ENCODE measurements at places on chromosomes 13 and 19.

DNA sequence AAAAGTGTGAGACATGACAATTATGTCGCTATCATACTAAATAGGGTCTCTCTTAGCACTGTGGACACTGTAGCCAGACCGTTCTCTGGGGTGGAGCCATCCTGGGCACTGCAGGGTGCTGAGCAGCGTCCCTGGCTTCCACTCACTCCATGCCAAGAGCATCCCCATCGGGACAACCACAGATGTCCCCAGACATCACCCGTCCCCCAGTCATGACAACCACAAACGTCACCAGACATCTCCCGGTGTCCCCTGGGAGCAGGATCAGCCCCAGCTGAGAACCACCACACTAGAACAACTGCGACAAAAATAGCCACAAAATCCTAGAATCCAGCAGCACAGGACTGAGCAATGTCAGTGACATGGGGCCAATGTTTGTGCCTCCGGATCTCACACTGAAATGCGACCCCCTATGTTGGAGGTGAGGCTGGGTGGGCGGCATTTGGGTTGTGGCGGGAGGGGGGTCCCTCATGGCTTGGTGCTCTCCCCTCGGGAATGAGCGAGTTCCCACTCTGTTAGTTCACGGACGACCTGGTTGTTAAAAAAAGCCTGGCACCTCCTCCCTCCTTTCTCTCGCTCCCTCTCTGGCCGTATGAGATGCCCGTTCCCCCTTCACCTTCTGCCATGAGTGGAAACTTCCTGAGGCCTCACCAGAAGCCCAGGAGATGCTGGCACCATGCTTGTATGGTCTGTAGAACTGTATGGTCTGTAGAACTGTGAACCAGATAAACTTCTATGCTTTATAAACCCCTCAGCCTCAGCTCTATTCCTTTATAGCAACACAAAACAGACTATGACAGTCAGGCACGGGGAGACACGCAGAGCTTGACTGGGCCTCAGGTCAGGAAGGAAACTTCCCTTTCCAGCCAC, 93.9 kb downstream of the GADD45B start:
- no peak for DNase-seq

- DNase-seq = no peak
Measured at GRCh38 chr13:110746438-110746837, 32.9 kb downstream of the ING1 start.

DNA sequence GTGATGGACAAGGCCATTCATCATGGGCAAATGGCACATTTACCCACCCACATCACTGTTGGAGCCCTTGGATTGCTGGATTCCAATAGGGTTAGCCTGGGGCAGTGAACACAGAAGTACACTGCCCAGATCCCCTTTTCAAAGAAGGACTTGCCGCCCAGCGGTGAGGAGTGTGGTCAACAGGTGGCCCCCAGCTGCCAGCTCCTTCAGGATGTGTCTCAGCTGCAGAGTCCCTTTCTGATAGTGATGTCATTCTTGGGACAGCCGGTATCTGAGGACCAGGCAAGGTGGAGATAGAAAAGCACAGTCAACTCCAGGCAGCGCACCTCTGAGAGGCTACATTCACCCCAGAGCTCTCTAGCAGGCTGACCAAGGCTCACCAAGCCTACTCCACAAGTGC, 16.9 kb downstream of the ERICH6B start:
- no peak for DNase-seq

GRCh38 chr19:7292950-7293761, 1.1 kb downstream of the INSR start:
- peak; percentile 45 for DNase-seq

GRCh38 chr13:45511310-45512097, 46.8 kb downstream of the COG3 start:
- peak; percentile 56 for DNase-seq

- DNase-seq = no peak
Measured at GRCh38 chr13:113157929-113158747, at the start of gene PROZ. Gene PROZ, plus strand, starts transcription at chr13:113158648. Its CDS starts 13 bp downstream, at chr13:113158661.

- DNase-seq = no peak
Measured at GRCh38 chr13:50867637-50867945, 24.1 kb upstream of the DLEU7 start.

DNA sequence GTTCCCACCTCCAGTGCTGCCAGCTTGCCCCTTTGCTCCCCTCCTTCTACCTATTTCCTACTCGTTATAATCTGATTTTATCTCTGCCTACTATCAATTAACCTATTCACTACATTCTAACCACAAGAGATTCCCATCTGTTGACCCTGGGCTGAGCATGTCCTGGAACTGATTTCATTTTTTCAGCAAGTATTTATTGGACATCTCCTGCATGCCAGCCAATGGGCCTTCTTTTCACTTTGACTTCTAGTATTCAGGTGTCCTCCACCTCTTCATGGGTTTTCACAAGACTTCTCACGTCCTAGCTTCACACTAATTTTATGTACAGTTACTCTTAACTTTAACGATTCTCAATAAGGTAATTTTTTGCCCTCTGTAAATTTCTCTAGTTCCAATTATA, 282.7 kb upstream of the KLHL1 start:
- DNase-seq = no peak

DNA sequence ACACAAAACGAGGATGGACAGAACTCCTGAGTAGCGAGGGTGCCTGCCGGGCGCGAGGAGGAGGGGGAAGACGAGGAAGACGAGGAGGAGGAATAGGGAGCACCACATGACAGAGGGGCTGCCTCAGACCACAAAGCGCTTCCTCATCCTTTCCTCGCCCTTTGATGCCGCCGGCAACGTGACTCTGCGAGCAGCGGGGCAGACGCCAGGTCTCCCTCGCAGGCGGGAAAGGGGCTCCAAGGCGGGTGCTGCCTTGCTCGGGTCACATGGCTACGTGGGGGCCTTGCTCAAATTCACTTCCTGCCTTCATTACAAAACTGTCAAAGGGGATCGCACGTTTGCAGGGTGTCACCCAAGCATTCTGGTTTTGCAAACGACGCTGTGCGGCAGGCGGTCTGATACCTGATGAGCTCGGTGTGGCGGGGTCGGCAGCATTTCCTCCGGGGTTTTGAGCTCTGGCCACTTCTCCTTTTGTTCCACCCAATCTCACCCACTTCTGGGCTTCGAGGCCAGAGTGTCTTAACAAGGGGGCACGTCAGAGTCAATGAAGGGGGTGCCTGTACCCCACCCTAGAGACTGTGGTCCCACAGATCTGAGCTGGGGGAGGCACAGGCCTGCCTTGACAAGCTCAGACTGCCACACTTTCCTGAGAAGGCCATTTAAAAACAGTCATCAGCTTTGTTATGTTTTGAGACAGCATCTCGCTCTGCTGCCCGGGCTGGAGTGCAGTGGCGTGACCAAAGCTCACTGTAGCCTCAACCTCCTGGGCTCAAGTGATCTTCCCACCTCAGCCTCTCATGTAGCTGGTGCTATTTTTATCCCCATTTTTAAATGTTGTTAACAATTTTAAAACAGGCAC, 14.9 kb downstream of the MAP2K2 start:
- peak; percentile 87 for DNase-seq

DNA sequence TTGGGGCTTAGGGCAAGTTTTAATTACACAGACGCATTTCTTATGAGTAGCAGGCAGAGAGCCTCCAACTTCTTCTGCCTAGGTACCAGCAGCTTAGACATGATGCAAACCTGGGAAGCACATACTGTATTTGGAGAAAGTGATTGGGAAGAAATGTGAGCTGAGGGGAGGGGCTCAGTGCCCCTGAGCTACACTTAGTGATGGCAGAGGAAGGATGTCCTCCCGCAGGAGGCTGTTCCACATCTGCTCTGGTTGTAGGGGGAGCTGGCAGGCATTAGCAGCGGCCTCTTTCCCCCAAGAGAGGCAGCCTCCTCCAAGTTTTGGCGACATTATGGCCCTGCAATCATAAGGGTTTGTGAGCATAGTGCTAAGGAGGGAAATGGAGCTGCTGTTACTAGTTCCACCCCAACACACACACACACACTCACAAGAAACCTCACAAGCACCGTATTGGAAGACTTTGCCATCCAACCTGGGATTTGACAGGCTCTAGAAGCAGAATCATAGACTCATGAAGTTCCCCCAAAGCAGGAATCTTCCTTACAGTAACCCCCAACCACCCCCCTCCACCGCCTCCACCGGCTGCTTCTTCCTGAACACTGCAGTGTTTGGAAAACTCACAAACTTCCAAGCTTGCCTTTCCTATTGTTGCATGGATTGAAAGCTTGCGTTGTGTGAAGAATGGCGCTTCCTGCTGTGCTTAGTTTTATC, 3.3 kb downstream of the ALOX5AP start:
- DNase-seq = no peak

DNA sequence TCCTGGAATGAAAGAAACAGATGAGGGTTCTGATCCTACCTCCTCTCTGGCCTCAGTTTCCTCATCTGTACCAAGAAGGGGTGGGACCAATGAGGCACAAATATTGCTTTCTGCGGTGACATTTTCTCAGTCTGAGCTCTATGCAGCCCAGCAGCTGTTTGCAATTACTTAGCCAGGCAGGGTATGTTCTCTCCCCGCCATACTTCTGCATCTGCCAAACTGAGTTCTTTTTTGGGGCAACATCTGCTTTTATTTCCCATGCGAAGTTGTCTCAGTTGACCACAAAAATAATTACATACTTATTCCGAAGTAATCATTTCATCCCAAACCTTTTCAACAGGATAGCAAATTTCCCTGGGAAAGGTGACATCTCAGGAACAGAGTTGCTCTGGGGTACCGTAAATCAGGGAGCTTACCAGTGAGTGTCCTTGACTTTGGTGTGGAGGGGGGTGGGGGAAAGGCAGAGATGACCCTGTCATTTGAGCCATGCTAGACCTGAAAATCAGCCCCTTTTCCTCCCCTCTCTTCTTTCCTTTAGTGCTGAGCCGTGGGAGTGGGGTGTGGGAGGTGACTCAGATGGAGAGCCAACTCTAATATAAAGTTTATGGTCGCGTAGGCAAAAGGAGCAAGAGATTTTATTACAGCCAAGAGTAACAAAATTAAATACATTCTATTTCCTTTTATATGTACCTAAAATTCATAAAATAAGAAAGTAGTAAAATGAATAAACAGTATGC, 165.7 kb upstream of the KL start:
- no peak for DNase-seq

- DNase-seq = no peak
Measured at GRCh38 chr13:79060216-79060615, 345.8 kb downstream of the RBM26 start.

GRCh38 chr13:98927951-98928927, 49.6 kb downstream of the DOCK9 start:
- DNase-seq = no peak

DNA sequence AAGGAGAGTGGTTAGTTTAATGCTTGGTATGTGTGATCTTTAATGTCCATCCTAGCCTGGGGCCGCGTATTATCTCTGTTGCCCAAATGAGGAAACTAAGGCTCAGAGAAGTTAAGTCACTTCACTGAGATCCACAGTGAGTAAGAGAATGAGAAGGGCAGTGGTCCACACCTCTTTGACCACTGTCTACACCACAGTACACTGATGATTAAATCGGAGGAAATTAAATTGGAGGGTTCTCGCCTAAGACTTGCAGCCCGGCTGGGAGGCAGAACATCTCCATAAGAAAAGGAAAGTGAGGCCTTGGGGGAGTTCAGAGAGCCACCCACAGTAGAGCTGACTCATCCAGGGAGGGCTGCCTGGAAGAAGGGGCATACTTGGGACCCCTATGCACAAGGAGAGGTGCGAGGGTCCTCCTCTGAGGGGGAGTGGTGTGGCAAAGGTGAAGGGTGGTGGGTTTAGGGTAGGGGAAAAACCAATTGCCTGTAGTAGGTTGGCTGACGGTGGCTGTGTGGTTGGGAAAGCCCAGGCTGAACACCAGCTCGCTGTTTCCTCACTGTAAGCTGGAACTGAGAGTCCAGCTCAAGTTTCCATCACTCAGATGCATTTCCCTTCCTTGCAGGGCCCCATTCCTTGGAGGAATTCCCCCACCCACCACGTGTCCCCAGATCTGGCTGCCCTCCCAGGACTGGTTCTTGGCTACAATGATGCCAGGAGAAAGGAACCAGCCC, 15.0 kb upstream of the DHRS12 start:
- no peak for DNase-seq

GRCh38 chr13:53126841-53127245, 98.2 kb downstream of the OLFM4 start:
- DNase-seq = no peak

DNA sequence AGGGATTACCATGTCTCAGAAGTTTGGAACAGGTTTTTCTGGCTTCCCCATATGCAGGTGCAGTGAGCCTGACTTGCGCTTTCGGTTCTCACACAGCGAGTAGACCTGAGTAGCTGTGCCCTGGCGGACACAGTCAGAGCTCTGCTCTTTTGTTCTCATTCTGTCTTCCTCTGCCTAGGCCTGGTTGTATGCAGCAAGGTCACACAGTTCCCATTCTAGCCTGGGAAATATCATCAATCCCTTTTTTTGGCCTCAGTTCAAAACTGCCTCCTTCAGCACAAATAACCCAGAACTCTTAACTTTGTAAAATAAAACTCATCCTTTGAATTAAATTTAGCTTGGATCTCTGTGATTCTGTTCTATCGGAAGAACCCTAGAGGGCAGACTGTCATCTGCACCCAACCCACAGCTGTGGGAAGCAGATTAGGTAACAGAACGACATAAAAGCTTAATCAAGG, 10.2 kb downstream of the OXGR1 start:
- DNase-seq = peak; percentile 52

DNA sequence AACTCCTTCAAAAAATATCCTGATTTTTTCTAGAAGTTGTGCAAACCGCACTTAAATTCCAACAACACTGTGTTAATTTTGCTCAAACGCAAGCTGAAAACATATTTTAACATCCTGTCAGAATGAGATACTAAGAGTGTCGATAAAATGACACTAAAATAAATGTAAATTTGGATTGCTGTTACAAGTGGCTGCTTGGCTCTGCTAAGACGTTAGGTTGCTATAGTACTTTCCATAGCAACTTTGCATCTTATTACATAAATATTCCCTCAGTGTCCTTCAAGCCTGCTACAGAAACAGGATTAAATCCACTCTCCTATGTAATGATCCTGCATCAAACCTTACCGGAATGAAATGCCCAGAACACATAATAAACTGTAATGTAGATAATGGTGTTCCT, 292.1 kb downstream of the DNAJC15 start:
- DNase-seq = no peak

DNA sequence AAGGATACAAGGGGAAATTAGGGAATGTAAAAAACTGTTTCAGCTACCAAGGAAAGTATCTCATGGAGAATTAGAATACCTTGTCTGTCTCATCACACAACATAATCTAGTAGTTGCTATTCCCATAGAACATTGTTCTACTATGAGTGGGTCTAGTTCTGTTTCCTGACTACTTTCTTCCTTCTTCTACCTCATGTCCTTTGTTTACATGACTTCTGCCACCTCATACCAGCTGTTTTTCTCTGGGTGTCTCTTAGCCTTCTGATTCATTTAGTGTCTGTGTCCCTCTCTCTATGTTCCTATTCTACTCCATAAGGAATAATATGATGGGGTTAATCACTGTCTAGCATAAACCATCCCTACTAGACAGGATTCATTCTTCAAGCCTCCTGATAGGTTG, 887.3 kb downstream of the DIAPH3 start:
- DNase-seq = no peak

- DNase-seq = no peak
Measured at GRCh38 chr13:49859560-49859959, 67.1 kb upstream of the KPNA3 start.

DNA sequence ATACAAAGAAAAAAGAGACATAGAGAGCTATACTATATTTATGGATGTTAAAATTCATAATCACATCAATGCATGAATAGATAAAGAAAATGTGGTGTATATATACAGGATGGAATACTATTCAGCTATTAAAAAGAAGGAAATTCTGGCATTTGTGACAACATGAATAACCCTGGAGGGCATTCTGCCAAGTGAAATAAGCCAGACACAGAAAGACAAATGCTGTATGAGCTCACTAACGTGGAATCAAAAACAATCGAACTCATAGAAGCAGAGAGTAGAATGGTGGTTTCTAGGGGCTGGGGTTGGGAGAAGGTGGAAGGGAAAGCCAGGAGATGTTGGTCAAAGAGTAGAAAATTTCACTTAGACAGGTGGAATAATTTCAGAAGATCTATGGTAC, 24.0 kb downstream of the UTP14C start:
- no peak for DNase-seq

Measured in GM20000 (cell line).